ENCODE measurements at places on chromosomes 12 and 14.

DNA sequence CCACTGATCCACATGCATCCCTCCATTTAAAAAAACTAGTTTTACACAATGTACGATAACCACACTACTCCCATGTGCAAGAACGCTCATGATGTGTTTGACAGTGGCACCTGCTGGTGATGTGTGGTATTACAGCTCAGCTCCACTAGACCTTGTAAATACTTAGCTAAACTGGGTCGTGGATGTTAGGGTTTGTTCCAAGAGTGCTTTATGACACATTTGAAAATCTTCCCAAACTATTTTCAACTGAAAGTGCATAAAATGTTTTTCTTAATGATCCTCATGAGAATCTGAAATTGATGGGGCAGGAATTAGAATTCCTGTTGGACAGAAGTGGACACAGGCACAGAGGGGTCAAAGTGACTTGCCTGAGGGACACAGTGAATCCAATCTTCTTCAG is 99.2 kb downstream of the SCARB1 start:
- peak; percentile 79 for DNase-seq

GRCh38 chr12:46388427-46389021 is 16.0 kb upstream of the SLC38A2 start:
- no peak for DNase-seq

DNA sequence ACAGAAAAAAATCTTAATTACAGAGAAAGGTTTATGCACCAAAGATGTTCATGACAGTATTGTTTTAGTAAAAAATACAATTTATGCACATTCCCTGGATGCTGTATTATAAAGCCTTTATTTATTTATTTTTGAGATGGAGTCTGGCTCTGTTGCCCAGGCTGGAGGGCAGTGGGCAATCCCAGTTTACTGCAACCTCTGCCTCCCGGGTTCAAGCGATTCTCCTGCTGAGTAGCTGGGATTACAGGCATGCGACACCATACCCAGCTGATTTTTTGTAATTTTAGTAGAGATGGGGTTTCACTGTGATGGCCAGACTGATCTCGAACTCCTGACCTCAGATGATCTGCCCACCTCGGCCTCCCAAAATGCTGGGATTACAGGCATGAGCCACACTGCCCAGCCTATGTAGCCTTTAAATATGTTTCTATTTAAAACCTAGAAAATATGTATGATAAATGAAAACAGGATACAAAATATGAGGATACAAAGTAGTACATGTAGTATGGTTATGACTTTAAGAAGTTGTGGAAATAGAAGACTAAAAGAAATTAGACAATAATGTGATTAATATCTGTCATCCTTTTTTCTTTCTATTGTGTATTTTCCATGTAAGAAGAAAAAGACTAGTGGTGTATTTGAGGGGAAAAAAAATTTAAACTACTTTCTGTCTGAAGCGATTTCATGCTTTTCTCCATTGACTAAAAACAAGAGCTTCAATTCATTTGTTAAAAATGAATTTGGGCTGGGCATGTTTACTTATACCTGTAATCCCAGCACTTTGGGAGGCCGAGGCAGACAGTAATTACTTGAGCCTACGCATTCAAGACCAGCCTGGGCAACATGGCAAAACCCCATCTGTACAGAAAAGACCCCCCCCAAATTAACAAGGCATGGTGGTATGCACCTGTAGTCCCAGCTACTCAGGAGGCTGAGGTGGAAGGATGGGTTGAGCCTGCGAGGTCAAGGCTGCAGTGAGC is 13.1 kb downstream of the ATF1 start:
- DNase-seq: no peak

GRCh38 chr14:58275527-58276190 is 22.7 kb upstream of the ARID4A start:
- no peak for DNase-seq

DNA sequence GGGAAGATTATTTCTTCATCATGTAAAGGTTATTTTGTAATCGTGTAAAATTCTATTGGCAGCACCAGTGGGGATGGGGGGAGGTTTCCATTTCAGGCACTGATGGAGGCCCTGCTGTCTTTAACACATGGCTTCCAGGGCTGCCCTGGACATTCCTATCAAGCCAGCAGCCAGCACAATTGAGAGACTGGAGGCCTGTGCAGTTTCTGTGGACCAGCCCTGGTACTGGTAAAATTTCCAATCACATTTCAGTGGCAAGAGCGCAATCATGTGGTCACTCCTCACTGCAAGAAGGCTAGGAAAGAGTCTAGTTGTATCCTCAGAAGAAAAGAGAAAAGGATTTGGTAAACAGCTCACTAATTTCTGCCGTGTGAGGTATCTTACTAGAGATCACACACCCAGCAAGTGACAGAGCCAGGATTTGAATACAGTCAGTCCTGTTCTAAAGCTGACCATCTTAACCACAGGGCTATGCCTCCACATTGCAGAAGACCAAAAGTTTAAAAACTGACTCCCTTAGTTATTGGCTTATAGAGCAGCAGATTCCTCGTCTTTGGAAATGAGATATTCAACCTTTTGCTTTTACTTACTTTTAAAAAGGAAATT is 179.4 kb upstream of the ARHGAP5 start:
- DNase-seq: no peak

- DNase-seq: peak; percentile 10
These were observed 874.9 kb downstream of the NRXN3 start for GRCh38 chr14:79044894-79045624.

GRCh38 chr14:68939893-68940613 is 39.0 kb downstream of the ACTN1 start:
- peak; percentile 80 for DNase-seq

DNA sequence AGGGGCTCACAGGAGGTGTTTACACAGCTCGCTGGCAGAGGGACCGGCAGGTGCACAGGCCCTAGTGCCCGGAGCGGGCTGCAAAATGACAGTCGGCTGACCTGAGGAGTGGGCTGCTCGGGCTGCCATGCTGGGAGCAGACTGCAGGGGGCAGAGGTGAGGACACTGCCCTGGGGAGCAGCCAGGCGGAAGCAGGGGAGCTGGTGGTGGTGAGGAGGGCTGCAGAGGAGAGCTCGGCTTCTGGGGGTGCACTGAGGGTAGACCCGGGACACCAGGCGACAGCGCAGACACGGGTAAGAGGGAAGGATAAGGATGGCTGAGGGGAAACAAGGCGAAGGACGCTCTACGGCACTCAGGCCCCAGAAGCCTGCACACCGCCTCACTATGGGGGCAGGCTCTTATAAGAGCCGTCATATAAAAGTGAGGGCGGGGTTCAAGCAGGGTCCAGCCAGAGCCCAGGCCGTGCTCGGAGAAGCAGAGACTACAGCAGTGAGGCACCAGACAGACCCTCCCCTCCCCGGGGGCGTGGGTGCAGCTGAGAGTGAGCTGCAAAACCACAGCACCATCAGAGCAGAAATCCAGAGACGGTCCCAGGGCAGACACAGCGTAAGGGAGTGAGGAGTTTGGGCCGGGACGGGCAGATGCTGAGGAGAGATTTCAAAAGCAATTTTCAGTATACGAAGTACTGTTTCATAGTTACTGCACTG is 62.5 kb downstream of the CCDC88C start:
- DNase-seq: peak; percentile 90

DNA sequence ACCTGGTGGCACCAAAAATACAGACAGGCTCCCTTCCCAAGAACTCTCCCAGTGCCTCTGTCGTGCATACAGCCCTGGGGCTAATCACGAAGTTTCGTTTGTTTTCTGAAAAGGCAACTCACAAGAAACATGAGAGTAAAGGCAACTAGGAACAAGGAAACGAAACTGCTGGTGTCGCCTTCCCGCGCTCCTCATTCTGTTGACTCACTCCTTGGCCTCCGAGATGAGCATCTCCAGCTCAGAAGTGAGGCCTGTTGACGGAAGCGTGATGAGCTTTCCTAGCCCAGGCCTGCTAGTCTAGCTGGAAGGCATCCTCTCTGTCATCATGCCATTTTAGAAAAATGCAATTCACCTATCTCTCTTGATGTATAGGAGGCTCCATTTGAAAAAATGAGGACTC is 50.5 kb downstream of the TTC9 start:
- peak; percentile 2 for DNase-seq

DNA sequence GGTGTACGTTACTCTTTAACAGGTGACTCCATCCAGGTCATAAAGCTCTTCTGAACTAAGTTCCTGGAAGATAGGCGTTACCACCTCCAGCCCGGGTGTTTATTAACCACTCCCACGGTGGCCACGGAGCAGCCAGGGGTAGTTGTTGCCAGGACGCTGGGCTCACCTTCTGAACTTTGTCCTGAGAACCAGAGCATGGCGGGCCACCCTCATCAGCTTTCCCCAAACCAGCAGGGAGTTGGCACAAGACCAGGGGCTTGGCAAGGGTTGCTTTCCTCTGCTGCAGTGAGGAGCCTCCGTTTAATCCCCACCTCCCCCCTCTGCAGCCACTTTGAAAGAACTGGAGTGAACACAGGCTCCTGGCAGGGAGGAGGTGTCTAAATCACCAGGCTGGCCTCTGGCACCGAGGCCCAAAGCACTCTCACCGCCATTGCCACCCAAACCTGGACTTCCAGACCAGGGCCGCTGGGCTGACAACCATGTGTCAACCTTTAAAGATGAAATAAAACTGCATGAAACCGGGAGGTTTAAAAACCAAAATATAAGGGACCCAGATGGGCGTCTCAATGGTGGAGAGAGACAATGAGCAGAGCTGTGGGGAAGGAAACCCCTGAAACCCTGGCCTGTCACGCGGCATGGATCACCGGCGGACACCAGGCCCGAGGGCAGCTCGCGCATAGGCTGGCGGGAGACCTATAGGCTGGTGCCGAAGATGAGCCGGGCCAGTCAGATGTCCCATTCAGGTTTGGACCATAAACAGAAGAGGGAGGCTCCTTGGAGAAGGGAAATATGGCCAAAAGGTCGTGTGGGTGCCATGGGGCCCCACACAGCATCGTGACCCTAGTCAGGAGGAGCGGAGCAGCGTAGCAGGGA is 30.9 kb upstream of the TDRD9 start:
- DNase-seq: no peak

- no peak for DNase-seq
These were observed 11.7 kb downstream of the PROX2 start for GRCh38 chr14:74864198-74864597.

GRCh38 chr12:89836026-89836425 is 127.4 kb upstream of the ATP2B1 start:
- DNase-seq: no peak

DNA sequence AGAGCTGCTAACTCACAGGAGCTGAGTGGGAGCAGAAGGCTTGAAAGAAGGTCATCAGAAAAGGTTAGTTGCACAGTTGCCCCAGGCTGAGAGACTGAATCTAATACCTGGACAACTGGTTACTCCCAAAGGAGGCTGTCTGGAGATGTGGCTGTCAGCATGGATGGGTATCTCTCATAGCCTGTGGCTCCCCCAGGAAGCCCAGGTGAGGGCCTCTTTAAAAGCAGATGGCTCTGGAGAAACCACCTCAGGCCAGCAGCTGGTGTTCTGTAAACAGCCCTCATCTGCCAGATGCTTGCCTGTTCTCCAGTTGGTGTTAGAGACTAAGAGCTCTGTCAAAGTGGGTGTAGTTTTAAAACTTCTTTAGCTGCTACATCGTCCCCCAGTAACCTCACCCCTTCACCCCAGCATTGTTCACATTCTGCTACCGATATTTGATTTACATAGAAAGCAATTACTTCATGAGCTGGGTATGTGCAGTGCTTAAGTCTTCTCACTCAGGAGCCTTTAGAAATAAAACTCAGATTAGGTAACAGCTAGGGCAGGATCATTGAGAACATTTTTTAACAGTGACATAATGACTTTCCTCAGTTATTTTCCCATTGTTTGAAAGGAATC is 25.8 kb downstream of the DACT1 start:
- DNase-seq: peak; percentile 94

- no peak for DNase-seq
These were observed 134.9 kb upstream of the IFNG-AS1 start for GRCh38 chr12:67854351-67854750.

DNA sequence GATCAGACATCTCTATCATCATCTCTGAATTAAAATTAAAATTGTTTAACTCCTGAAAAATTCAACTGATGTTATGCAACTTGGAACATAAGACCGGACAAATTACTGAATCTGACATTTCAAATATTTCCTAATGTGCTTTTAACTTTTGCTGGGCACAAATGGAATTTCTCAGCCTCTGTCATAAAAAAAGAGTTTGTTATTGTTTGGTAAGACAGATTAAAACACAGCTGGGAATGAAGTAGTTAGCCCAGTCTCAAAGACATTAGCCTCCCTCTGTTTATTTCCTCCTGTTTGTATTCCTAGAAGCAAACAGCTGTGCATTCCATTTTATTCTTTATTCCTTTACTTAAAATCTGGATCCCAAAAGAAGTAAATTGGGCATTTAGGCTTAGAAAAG is 29.4 kb downstream of the PLEKHA5 start:
- DNase-seq: no peak

DNA sequence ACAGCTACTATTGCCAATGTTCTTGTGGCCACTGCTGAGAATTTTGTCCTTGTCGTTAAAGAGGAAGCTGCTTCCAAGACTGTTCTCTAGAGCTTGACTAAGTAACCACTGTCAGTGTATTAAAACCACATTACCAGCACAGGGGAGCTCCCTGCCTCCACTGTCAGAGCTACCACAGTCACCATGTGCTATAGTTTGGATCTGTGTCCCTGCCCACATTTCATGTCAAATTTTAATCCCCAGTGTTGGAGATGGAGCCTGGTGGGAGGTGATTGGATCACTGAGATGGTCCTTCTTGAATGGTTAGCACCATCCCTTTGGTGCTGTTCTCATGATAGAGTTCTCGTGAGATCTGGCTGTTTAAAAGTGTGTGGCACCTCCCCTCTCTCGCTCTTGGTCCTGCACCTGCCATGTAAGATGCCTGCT is 23.2 kb upstream of the RAP1B start:
- DNase-seq: peak; percentile 29

DNA sequence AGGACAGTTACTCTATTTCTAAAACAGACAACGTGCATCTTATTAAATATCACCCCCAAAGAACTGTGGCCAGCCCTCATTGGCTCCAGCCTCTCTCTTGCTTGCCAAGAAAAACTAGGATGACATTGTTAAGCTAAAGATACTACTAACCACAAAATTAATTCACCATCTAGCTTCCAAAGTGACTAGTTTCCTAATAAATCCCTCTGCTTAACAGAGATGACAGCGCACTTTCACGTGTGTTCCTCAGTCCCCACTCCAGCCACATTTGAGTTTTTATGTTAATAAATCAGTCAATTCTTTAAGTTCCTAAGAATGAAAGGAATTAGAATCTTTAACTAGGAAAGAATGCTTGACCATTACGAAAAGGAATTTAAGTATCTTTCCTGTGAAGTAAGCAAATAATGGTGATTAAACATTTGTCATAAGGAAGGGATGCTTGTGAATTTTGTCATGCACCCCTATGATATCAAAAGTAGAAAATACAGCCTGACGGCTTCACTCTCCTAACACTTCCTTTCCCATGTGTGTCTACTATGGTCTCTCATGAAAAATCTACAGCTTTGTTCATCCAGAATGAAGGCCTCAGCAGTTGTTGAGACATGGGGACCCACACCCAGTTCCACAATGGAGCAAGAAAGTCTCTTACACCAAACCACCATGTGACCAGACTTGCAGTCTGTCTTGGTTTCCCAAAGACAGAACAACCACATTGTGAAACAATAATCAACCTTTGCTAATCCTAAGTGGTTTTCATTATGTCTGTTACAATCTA is 8.1 kb downstream of the CORO1C start:
- no peak for DNase-seq

GRCh38 chr14:95428557-95428956 is 87.9 kb downstream of the SYNE3 start:
- no peak for DNase-seq
